ENCODE measurements at places on chromosomes 6 and 20.

GRCh38 chr20:42754706-42755105 is 435.0 kb downstream of the PTPRT start:
- no peak for DNase-seq

DNA sequence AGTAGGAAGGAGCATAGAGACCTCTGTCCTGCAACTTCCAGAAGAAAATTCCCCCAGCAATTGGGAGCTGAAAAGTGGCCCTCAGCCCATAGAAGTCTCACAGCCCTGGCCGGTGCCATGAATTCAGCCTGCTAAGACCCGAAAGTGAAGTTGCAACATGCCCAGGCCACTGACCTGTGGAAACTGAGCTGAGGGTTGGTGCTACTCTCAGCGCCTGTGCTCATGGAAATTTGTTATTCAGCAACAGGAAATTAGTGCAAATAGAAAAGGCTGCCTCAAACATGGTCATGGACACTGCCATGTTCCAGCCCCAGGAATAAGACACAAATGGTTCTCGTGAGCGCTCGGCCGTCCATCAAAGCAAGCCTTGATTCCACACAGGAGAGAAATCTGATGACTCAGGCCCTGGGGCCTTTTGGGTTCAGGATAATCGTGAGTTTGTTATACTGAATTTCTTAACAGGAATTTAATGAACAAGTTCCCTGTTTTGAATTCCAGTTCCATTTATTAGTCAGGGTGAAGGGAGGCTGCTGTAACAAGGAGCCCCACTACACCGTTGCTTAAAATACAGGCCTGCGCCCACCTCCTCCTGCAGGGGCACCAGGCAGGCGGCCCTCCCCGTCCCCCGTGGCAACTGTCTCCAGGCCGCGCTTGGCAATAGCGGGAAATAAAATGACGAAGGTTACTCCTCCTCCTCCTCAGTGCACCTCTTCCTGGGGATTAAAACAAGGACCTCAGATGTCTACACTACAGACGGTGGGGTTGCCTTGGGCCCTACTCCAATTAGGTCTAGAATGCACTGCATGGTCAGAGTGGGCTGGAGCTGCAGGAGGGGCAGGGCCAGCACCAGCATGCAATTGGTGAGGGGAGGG is 152.9 kb downstream of the ERMARD start:
- DNase-seq = no peak

DNA sequence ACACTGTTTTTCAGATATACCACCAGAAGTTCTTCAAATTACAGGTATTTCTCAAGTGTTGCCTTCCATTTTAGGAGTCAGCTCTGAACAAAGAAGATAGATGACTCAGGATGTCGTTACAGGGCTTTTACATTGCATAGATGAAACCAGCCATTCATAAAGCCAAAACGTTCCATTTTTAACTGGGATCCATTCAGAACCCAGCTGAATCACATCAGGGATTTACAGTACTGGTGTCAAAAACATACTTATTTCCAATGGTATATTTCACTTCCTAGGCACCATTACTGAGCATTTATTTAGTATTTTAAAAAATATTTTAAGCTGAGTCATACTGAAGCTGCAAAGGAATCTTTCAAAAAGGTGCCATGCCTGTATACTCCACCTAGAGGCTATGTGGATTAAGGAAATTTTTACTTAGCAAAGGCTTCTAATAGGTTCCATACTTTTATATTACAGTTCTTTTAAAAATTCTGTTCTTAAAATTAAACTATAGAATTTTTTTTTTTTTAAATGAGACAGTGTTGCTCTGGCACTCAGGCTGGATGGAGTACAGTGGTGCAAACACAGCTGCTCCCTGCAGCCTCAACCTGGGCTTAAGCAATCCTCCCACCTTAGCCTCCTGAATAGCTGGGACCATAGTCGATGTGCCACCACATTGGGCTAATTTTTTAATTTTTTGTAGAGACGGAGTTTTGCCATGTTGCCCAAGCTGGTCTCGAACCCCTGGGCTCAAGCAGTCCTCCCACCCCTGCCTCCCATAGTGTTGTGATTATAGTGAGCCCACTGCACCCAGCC is 2.6 kb downstream of the ASF1A start:
- peak; percentile 69 for DNase-seq

GRCh38 chr6:90175627-90176538 is 120.8 kb downstream of the BACH2 start:
- no peak for DNase-seq

DNA sequence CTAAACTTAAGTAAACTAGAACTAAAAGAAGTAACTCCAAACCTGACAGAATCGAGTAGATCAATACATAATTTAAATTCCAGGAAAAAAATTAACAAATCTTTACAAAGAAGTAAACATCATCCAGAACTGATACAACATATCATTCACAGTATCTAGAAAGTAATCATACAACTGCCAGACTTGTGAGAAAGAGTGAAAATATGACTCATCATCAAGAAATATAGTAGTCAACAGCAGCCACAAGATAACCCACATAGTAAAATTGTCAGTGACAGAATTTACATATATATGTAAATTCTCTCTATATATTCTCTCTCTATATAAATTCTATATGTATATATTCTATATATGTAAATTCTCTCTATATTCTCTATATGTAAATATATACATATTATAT is 242.8 kb upstream of the RGS17 start:
- DNase-seq = no peak

GRCh38 chr20:57448764-57449354 is 57.7 kb downstream of the RBM38 start:
- no peak for DNase-seq

DNA sequence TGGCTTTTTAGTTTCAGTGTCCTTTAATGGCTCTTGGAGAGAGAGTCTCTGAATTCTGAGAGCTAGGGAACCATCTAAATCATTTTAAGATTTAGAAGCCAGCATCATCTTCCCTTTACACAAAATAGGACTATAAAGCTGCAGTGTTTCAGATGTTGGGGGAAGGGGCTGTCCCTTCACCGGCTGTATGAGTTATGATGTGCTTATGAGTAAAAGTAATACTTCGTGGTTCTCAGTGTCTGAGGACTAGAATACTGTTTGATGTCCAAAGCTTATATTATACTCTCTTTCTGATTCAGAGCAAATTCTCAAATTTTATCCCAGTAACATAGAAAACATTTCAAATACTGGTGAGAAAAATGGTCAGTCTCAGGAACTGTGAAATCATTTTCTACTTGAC is 63.5 kb upstream of the FAM8A1 start:
- DNase-seq = no peak

DNA sequence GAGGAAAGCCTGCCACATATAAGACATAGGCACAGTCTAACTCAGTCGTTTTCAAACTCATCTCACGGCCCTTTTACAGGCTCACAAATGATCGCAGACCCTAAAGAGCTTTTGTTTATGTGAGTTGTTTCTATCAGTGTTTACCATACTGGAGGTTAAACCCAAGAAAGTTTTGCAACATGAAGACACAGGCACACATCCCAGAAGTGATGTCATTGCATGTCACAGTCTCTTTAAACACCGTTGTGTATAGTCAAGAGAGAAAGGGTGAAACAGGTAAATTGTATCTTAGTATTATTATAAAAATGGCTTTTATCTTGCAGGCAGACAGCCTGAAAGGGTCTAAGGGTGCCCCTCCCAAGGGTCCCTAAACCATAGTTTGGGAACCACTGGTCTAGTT is 96.7 kb downstream of the BACH2 start:
- DNase-seq = no peak

DNA sequence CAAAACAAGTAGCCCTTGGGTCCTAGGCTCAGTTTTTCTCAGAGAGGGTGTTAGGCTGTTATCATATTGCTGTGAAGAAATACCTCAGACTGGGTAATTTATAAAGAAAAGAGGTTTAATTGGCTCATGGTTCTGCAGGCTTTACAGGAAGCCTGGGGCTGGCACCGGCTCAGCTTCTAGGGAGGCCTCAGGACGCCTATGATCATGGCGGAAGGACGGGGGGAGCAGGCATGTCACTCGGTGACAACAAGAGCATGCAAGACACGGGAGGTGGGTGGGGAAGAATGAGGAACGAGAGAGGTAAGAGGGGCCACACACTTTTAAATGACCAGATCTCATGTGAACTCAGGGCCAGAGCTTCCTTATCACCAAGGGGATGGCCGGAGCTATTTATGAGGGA is 26.9 kb downstream of the CDH26 start:
- no peak for DNase-seq

DNA sequence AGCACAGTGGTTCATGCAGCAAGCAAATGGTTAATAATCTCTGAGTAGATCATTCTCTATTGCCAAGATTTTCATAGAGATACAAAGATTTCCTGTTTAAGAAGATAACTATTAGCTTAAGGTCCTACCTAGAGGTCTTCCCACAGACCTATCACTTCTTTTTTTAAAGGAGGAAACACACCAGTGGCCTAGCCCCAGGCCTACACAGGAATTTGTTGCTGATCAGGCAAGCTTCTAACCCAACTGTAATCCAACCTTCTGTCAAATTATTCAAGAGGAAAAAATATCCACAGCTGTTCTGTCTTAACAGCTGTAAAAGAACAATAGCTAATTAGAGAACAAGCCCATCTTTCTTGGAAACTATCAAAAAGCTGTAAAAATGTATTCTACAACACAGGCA is 332.8 kb downstream of the BTBD9 start:
- DNase-seq = peak; percentile 29

DNA sequence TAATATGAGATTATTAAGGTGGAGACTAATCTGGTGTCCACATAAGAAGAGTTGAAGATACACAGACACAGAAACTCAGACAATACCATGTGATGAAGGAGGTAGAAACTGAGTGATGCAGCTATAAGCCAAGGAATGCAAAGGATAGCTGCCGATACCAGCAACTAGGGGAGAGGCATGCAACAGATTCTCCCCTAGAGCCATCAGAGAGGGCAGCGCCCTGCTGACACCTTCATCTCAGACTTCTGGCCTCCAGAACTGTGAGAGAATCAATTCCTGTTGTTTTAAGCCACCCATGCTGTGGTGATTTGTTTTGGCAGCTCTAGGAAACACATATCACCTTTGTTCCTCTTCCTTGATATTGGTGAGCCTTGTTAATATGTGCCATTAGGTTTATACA is 41.5 kb downstream of the STXBP5 start:
- DNase-seq = no peak

DNA sequence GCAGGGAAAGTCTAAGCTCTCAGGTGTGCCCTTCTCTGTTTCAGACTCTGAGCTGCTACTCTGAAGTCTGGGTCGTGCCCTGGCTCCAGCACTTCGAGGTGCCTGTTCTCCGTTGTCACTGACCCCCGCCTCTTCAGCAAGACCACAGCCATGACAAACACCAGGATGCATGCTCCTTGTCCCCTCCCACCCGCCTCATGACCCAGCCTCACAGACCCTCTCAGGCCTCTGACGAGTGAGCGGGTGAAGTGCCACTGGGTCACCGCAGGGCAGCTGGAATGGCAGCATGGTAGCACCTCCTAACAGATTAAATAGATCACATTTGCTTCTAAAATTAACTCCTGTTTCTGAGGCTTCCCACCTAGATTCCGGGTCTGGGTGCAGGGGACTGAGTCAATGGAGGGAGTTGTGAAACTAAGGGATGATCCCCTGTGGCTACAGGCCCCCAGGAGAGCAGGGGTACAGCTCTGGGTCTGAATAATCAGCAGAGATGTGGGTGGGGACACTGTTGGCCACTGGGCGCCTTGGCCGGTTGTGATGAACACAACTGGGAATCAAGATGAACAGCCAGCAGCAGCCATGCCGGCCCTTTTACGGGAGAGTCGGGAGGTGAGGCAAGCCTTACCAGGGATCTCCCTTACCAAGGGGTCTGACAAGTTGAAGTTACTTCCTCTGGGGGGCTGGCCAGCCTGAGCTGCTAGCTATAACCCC is 10.7 kb downstream of the CST7 start:
- no peak for DNase-seq

DNA sequence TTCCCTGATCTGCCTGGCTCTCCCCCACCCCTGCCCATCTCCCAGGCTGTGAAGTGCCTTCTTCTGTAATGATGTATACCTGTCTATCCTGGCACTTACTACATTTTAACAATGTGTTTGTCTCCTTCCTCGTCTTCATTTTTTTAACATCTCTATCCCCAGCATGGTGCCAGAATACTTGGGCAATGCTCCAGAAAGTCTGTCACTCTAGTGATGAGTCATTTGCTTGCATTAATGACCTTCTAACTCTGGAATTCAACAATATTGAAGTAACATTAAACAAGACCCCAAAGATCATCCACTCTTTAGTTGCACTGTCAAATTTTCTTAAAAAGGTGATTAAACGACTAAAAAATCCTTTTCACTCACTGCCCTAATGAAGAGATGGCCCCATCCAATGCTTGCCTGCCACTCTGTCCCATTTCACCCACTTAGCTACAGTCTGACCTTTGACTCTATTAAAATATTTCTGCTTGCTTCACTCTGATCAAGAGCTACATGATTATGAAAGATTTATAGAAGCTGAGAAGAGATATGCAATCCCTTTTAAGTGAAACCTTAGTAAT is 7.7 kb upstream of the KLHL31 start:
- DNase-seq = no peak

GRCh38 chr20:49859011-49859410 is 46.4 kb downstream of the SLC9A8 start:
- no peak for DNase-seq

DNA sequence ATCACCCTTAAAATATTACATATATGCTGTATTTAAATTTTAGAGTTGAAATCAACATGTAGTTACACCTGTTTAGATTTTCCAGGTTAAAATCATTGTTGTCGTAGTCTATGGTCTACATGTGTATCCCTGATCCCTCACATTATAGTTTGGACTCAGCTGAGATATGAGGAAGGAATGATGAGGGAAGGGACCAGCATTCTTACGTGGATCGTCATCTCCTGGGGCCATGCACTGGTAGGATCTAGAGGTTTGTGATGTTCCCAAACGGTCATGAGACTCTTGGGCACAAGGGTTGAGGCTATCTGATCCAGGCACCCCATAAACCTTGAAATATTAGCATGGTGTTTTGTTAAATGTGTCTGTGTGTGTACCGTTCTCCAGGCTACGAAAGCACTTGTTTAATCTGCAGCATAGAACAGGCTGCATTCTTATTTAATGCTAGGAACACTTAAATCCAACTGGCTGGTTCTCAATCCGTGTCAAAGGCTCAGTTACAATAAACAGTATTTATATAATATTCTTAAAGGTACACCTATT is 55.4 kb downstream of the IPCEF1 start:
- DNase-seq = no peak

GRCh38 chr6:43113431-43114260 is 37.5 kb downstream of the PTK7 start:
- DNase-seq = no peak

- no peak for DNase-seq
These were observed 182.5 kb downstream of the MAFB start for GRCh38 chr20:40506537-40506939.

GRCh38 chr6:127297502-127298070 is 30.9 kb downstream of the RNF146 start:
- DNase-seq = no peak

GRCh38 chr20:13424174-13424833 is 203.2 kb downstream of the ISM1 start:
- no peak for DNase-seq

- no peak for DNase-seq
These were observed 316.6 kb downstream of the THBS2 start for GRCh38 chr6:168937054-168937453.
